DMS79 (cell line): ENCODE measurements at places on chromosomes 6 and 20.

DNA sequence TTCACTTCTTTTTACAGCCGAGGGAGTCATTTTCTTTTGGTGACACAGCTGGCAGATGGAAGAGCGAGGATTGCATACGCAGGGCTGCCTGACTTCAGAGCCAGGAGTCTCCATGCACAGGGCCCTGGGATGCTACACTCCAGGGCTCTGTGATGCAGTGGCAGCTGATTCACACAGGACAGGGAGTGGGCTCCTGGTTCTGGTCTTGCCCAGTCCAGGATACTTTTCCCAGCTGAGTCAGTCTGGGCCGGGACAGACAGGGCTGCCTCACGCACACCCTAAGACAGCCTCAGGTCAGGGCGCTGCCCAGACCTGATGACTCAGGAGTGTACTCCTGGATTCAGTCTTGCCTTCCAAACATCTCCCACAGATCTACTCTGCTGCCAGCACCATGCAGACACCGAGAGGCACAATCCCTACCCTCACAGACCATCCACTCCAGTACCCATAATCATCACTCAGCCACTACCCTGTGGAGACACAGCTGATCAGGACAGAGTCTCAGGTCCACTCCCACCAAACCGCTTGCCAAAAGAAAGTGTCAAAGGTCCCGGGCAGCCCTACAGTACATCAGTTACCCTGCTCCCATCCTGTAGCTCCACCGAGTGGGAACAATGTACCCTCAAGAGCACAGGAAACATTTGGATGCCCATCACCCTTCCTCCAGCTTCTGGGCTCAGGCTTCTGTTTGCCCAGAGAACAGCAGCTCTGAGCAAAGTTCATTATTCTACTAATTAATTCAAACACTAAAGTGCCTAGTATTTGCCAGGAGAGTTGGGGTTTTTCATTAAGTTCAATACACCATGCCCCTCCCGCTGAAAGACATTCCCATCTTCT, 11.5 kb downstream of the SDC4 start:
- no peak for DNase-seq

DNA sequence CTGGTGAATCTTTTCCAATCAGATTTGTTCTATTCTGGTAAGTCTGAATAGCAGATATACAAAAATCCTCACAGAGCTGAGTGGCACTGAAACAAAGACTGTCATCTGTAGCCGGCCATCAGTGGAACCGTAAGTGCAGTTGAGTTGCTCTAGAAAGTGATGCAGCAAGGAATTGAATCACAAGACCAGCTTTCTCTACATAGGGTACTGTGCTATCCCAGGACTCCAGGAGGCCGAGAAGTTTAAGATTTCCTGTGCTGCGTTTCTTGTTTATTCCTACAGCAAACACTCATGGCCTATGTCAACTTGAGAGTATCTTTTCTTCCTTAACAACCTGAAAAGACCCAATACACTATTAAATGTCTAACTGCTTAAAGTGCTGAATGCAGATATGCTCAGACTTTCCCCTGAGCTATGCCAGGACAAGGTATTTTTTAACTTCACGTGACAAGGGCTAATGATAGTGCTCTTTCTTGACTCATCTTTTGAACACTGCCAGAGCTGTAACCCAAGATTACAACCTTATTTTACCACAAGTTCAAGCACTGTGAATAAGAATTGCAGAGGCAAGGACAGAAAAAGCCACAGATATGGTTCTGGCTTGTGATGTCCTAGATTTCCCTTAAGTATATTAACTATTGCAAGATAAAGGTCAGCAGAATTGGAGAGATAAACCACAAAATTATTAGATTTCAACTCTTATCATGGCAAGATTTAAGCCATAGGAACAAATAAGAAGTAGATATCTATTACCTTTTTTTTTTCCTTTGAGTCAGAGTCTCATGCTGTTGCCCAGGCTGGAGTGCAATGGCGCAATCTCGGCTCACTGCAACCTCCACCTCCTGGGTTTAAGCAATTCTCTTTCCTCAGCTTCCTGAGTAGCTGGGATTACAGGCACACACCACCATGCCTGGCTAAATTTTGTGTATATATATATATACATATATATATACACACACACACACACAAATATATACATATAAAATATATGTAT, 71.6 kb downstream of the GJA1 start:
- no peak for DNase-seq

DNA sequence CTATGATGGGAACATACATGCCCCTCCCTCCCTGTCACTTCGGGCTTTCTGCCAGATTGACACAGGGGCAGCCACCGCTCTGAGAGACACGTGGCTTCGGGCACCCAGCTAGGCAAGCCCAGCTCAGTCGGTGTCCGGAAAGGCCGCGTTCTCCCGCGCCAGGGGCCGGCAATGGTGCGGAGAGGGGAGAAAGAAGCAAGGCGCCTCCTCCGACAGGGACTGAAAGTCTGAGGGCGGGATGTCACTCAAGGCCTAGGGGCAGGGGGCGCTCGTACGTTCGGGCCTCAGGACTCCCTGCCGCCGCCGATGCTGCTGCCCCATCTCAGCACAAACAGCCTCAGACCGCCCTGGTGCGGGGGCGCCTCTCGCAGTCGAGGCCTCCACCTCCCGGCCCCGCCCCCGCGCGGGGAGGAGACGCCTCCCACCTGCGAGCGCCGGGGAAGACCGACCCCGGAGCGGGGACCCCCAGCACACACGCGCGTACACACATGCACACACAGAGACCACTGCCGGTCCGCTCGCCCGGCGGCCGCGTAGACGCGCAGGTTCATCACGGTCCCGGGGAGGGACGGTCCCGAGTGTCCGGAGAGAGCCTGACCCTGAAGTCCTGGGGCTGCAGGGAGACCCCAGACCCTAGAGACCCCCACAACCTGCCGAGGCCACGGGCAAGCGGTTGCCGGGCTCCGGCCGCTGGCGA, 1.9 kb downstream of the GRM4 start:
- DNase-seq = peak; percentile 24

GRCh38 chr20:51542571-51543421, at the start of gene NFATC2:
NFATC2 (minus strand) TSS chr20:51542719; CDS start chr20:51542499, 220 bp downstream.
- DNase-seq = no peak

- DNase-seq = no peak
Measured at GRCh38 chr6:27518881-27519795, 46.2 kb upstream of the ZNF184 start.

DNA sequence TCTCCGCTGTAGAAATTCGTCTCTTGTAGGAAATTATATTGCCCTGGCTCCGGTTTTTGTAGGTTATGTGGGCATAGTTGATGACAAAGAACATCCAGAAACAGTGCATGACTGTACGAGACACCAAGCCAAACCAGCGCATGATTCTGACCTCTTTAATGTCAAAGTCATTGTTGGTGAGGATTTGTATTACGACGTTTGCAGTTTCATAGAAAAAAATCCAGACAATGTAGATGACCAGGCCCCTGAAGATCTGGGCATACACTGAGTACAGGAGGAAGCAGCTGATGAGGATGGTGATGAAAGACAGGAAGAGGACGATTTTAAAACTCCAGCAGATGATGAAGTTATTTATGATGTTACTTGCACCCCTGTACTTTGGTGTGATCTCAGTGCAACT, 39.1 kb upstream of the TBC1D22B start:
- no peak for DNase-seq

- peak; percentile 12 for DNase-seq
Measured at GRCh38 chr6:44642870-44643522, 255.5 kb downstream of the CDC5L start.

GRCh38 chr6:35108309-35108885, 32.7 kb downstream of the TCP11 start:
- DNase-seq = no peak

DNA sequence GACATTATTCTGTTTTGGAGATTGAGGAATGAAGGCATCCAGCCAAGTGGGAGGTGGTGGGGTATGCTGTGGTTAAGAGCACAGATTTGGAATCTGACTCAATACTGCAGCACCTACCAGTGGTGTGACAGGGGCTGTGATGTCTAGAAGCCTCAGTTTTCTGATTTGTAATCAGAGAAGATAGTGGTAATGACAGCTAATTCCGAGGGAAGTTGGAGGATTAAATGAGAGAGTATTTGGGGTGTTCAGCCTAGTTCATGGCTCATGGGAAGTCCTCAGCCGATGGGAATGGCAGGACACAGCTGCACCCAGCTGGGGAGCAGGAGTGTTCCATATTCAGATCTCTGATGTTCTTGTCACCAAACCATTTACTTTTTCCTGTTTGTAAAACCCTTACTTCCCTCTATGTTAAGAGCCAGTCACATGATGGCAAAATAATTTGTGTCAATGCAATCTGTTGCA, 9.3 kb downstream of the SLC9A8 start:
- no peak for DNase-seq
